ENCODE measurements at places on chromosomes 3 and 15.

- no peak for DNase-seq
Measured at GRCh38 chr15:68601206-68602197, 22.7 kb downstream of the CORO2B start.

- peak; percentile 61 for DNase-seq
Measured at GRCh38 chr15:75202251-75203016, 752 bp downstream of the C15orf39 start.

GRCh38 chr3:10437995-10438901 lies 67.1 kb downstream of the ATP2B2 start:
- no peak for DNase-seq

DNA sequence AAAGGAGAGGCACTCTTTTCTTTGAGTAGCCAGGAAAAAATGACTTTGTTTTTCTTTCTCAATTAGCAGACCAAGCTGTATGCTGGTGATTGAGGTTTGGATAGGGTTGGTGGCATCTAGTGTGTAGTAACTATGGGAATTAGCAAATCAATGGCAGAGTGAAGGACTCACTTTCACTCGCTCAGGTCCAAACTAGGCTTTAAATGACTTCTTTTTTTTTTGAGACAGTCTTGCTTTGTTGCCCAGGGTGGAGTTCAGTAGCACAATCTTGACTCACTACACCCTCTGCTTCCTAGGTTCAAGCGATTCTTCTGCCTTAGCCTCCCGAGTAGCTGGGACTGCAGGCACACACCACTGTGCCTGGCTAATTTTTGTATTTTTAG lies 35.9 kb downstream of the PRKCI start:
- peak; percentile 37 for DNase-seq

- DNase-seq = peak; percentile 63
Measured at GRCh38 chr15:52486003-52486996, 42.4 kb downstream of the MYO5A start.

DNA sequence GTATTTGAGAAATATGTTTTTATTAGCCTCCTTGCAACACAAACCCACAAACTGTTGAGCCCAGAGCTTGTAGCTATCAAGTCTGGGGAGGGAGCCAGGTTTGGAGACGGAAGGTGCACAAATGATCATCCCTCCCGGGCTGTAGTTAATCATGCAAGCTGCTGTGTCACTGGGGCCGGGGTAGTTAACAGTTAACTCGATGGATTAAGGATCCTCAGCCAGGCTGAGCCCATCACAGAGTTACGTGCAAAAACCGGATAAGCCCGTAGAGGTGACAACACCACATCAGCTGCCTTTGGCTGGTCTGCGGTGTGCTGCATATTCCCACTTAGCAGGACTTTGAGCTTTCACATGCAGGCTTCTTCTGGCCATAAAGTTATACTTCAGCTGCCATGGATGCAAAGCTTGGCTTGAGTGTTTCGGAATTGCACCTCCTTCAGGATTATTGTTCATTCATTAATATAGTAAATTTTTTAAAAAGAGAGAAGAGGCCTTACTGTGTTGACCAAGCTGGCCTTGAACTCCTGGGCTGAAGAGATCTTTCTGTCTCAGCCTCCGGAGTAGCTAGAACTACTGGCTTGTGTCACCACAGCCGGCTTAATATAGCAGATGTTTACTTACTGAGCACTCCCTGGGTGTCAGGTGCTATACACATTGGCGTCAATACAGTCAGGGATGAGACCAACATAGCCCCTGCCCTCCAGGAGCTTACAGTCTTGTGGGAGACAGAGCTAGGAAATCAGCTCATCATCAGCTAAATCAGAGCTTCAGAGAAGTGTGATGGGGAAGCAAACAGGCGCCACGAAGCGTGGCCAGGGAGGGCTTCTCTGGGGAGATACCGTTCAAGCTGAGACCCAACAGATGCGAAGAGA lies 226.8 kb upstream of the BHLHE40 start:
- DNase-seq = no peak

DNA sequence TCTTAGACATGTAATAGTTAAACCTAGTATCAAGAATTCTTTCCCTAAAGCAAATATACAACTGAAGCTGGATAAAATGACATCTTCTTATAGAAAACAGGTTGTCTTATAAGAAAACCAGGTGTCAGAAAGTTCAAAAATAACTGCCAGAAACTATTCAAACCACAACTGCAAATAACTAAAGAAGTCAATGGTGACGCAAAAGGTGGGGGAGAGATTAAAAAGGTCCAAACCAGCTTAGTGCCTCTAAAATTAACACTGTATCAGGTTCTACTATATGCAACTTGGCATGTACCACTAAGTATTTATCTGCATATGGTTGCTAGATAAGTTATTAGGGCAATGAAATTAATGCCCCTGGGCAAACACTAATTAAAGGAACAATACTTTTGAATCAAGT lies 136.8 kb downstream of the TBL1XR1 start:
- DNase-seq = no peak

DNA sequence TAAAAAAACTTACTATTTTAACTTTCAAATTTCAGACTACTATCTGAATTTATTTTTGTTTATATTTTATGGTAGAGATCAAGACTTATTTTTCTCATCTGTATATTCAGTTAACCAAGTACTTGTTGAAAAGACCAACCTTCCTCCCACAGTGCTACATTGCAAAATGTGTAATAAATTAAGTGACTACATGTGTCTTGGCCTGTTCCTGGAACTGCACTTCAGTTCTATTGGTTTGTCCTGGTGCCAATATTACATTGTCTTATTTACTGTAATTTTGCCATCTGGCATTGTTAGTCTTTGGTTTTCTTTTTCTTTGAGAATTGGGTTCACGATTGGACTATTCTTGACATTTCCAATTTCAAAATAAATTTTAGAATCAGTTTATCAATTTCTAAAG lies 138.4 kb upstream of the KCNMB2 start:
- DNase-seq = no peak

DNA sequence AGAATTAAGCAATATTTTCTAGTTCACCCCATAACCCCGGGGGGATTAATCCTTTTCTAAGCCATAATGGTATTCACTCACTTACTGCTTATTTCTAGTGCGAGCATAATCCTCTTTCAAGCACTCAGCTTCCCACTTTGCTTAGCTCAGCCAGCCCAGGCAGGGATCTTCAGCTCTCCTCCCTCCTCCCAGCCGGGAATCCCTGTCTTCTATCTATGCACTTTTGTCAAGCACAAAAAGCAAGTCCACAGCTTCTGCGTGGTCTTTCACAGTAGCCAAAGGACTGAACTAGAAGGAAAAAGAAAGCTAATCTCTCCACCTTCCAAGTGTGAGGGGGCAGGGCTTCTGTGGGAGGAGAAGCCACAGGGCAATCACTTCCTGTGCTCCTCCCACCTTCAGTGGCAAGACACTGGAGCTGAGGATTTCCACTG lies 62.8 kb downstream of the PEX5L start:
- peak; percentile 29 for DNase-seq

DNA sequence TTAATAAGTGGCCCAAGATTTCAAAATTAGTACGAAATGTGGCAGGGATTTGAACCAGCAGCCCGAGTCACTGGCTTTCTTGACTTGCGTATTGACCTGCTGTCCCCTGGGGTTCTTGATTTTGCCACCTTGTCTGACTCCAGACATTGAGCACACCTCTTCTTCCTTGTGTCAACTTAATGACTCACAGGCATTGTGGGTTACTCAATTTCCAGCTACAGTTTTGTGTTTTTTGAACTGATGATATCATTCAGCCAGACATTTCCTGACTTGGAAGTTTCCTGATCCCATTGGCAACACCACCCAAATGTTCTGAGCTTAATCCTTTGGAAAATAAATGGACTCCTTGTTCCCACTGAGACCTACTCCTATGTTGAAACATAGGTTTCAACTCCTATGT lies 64.2 kb downstream of the MOBP start:
- DNase-seq = no peak

DNA sequence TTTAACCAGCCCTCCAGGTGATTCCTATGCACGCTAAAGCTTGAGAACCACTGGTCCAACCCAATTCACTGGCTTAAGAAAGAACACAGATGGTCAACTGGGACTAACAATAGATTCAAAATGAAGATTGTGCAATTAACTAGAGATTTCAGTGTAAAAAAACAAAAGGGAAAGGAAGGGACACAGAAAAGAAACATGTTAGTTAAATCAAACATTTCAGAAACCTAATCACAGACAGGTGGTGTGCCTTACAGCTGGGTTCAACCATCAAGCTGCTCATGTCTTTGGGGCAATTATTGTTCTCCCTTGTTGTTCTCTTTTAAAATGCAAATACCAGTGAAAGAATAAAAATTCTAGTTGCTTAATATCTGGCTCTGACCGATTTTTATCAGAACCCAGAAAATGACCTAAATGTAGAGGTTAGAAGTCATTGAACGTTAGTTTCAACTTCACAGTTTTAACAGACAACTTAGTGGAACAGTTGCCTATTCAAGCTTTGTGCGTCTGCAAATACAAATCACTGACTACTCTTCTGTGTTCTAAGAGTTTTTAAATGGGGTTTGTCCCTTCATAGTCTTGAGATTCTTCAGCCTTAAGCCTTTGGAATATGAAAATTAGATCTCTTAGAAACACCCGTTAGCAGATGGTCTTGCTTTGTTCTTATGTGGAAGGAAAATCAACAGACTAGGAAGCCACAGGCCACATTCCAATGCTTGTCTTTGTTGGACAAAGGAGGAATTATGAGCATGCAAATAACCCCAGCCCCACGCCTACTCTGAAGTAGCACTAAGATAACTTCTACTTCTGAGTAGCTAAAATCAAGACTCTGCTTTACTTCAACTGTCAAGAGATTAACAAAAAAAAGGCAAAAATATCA lies 223.4 kb downstream of the ATP8B4 start:
- DNase-seq = peak; percentile 49

- no peak for DNase-seq
Measured at GRCh38 chr3:160874736-160875135, 118.7 kb downstream of the PPM1L start.

DNA sequence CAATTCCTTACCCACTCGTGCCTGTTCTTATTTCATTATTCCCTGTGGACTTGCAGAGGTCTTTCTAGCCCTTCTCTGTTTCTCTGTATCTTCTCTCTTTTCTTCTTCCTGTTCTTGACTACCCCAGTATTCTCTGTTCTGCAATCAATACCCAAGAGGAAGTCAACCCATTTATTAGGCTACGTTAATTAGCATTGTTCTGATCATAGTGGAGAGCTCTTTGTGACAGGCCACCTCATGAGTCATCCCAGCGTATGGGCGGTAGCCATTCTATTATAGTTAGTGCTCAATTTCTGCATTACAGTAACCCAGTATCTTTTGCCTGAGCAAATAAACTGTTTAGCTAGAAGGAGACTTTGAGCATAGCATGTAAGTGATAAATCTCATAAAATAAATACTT lies 259.5 kb upstream of the GRM7 start:
- no peak for DNase-seq

DNA sequence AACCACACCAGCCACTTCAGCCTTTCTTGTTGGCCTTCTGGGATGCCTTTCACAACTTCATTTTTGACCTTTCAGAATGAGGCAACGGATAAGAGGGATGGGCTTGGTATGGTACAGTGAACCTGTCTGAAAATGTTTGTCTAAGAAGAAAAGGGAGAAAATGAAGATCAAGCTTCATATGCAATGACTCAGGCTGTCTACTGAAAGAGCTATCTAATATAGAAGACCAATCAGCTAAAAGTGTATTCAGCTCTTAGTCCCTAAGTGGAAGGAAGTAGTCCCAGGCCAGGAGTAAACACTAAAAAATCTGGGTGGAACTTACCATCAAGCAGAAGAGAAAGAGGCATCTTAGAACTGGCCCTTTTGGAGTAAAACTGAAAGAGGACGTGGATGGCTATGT lies 12.2 kb upstream of the UPK1B start:
- no peak for DNase-seq

- DNase-seq = no peak
Measured at GRCh38 chr3:151307583-151308488, 8.8 kb downstream of the GPR87 start.

- DNase-seq = no peak
Measured at GRCh38 chr3:8486936-8487335, 14.7 kb upstream of the LMCD1 start.

DNA sequence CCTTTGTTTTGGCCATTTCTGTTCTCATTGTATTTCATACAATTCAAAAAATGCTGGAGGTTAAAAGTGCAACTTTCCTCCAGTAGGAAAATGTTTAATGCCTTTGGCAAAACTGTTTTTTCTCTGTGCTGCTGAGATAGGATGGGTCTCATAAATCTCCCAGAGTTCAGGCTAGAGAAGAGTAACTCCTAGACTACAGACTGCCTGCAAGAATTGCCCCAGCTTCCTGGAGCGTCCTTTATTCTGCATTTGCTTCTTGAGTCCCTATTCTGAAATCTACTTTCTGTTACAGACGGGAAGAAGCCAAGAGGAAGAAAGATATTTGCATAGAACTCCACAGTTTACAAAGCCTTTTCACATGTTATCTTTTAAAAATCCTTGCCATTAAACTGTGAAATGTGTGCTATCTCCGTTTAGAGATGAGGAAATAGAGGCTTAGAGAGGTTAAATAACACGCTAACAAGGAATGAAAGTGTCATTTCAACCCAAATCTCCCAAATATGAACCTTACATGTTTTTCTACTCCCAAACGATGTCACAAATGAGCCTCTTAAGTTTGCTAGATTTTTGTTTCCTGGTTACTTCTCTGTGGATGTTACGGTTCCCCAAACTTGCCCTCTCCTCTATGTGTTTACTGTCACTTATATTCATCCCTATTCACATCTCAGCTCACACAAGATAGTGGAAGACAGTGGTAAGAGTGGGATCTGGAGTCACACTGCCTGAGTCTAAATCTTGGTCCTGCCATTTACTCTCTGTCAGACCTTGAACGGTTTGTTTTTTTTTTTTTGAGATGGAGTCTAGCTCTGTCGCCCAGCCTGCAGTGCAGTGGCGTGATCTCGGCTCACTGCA lies 17.4 kb downstream of the NANOGP8 start:
- no peak for DNase-seq

- DNase-seq = peak; percentile 69
Measured at GRCh38 chr15:90351479-90352106, 491 bp upstream of the ZNF774 start.

DNA sequence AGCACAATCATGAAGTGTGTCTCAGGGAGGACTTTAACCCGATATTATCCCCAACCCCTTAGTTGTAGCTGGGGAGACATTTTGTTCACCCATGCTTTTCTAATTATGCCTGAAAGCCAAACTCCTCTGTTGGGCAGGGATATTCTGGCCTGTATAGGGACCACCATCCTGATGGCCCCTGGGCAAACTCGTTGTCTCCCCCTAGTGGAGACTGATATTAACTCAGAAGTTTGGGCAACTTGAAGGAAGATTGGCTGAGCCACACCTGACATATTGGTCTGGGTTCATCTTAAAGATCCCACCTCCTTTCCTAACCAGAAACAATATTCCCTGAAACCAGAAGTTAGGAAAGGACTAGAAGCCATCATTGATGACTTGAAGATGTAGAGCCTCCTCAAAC lies 42.3 kb downstream of the TM4SF18 start:
- peak; percentile 64 for DNase-seq
